ENCODE measurements at places on chromosomes 6 and 20. TPM values are rescaled to one million over a fixed set of nuclear protein-coding genes. Genes with fewer than 3 reads are reported as not detected.

Gene PTK7
- total RNA-seq = 159 TPM

Gene HFE
- total RNA-seq = 6.4 TPM

Gene ME1
- 22.1 TPM for total RNA-seq

Gene SH3BGRL2
- 3.3 TPM for total RNA-seq

Gene FAM217A
- total RNA-seq = not detected

Gene GGTLC1
- not detected for total RNA-seq

Gene GPR6
- not detected for total RNA-seq

Gene PRPH2
- 5.1 TPM for total RNA-seq

Gene ZKSCAN4
- total RNA-seq = 7.3 TPM

Gene PRND
- total RNA-seq = not detected

Gene CGA
- total RNA-seq = not detected
